ENCODE measurements at places on chromosomes 3 and 15. TPM values are rescaled to one million over a fixed set of nuclear protein-coding genes. Genes with fewer than 3 reads are reported as not detected.

- no peak overlapping the region for H3K4me3 ChIP-seq
- no peak overlapping the region for H3K27ac ChIP-seq
- peaks cover 14% of the 10 kb centered on the region for H3K4me1 ChIP-seq
Observed at GRCh38 chr3:194267744-194268653, 83.1 kb downstream of the CPN2 start.

DNA sequence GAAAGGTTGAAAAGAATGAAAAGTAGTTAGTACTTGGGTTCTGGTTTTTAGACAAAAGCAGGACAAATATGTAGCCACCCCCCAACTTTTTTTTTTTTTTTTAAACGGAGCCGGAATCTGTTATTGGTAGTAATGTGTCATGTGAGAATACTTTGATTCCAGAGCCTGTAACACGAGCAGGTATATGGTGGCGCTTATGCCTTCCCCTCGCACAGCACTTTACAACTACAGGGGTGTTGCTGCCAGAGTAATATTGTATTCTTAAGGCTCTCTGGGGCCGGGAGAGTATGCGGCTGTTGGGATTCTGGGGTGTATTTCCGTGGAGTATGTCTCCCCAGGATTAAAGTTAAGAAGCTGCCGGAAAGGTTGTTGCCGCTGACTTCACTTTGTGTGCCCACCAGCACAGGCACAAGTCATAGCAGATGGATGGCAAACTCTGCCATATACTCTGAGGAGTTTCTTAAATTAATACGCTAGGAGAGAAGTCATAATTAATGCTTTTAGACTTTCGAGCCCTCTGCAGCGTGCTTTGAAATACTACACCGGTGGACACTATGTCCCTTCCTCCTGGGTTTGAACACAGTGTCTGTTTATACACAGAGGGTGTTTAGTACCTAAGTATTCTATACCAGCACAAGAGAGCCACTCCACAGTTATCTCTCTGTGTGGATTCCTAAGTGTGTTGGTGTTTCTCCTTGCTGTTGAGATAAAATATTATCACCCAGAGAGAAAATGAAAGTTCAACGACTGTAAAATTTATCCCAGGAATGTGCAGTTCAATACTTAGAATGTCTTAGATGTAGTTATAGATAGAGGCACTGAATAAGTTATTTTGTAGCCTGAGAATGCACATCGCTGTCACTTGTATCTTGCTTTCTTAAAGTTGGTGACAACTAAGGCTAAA lies 1.4 kb downstream of the MBNL1 start:
- peak; percentile 56 for DNase-seq
- H3K4me3 ChIP-seq: peak overlapping the region; percentile 90
- H3K4me1 ChIP-seq: peaks cover 48% of the 10 kb centered on the region
- H3K36me3 ChIP-seq: peaks cover 74% of the 10 kb centered on the region
- peak overlapping the region; percentile 87 for H3K27ac ChIP-seq

DNA sequence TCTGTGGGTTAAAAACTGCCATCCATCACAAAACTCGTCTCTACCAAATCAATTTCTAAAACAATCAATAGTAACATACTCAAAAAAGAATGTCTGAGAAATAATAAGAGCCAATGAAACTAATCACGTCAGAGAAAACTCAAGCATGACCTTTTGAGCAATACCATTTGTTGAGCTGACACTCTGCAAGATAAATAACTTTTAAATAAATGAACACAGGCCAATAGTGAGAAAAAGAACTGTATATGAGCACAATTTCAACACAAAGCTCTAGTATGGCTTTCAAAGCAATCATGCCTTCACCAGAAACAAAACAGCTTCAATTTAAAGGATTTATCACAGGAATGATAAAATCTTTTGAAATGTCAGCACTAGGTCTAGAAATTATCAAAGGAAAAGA lies 249.2 kb upstream of the SETMAR start:
- H3K4me1 ChIP-seq: no peaks in the 10 kb centered on the region
- no peak for DNase-seq
- no peak overlapping the region for H3K4me3 ChIP-seq
- H3K27ac ChIP-seq: no peak overlapping the region
- no peaks in the 10 kb centered on the region for H3K27me3 ChIP-seq

DNA sequence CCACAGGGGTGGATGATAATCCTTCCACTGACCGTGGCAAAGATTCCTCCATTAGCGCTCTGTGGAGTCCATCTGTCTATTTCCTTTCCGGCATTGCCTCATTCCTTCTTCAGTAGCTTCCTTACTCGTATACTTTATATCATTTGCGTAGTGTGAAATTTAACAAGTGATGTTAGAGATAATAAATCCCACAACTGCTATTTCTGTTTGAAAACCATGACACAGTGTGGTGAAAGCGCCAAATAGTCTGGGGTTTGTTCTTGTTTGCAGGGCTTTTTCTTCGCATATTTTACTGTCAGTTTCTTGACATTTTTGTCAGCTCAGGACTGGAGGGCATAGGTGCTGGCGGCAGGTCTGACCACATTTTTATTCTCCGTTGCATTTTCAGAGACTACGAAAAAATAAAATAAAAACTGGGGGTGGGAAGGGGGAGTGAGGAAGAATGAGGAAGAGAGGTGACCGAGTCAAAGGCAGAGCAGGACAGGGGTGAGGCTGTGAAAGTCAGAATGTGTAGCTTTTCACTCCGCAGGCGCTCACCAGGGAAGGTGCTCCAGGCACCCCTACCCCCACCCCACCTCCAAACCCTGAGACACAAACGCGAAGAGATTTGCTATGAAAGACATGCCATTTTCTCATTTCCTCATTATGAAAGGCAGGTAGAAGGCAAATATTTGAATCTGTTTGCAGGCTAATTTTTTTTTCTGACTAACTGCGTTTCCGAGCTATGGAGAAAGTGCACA lies 965.0 kb downstream of the MCTP2 start:
- H3K27ac ChIP-seq: no peak overlapping the region
- H3K27me3 ChIP-seq: no peaks in the 10 kb centered on the region
- no peak for DNase-seq

Gene RLBP1
- not detected for total RNA-seq

Measured in activated CD8-positive, alpha-beta T cell treated with anti-CD3 and anti-CD28 coated beads, Interleukin-2, amount 10 ng/mL, durations not matched to agents 7 days and 5 days (primary cell).